ENCODE measurements at places on chromosomes 13 and 19.
A peak's percentile ranks its signal among the peaks of the same experiment; 100 is the strongest.

DNA sequence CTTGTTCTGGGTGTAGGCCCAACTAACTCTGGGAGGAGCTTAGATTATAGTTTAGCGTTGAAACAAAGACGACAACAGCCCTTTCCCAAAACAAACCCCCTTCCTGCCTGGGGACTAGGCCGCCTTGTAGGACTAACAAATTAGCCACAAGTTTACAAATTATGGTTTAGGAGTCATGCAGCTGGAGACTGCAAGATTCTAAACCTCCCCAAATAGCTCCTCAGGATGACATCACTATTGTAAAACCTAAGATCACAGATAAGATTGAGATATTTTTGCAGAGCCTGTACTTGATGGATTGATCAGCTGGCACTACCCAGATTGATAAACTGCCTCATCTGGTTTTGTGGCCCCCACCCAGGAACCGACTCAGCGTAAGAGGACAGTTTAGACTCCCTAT lies 2.3 kb upstream of the SLC25A15 start:
- DNase-seq = peak; percentile 22

DNA sequence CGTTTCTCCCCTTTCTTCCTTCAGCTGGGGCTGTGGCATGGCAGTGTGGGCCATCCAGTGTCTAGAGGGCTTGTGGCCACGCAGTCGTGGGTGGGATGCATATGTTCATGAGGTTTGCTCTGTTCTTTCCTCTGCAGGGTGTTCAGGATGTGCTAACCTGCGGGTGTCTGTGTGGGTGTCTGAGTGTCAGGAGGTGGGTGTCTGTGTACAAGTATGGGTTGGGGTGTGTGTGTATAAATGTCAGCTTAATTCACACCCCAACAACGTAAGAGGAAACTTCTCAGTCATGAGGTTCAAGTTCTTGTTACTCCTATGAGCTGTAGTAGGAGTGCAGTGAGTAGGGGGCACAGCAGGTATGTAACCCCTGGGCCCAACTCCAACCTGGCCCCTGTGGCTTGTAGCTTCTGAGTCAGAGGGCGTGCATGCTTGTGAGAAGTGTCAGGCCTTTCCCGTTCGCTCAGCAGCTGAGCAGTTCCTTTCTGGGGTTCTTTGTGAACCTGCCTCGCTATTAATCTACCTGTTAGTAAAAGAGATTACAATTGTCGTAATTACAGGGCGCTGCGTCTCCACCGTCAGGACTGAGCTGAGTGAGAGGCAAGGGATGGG lies 49.1 kb downstream of the NFIX start:
- no peak for DNase-seq

DNA sequence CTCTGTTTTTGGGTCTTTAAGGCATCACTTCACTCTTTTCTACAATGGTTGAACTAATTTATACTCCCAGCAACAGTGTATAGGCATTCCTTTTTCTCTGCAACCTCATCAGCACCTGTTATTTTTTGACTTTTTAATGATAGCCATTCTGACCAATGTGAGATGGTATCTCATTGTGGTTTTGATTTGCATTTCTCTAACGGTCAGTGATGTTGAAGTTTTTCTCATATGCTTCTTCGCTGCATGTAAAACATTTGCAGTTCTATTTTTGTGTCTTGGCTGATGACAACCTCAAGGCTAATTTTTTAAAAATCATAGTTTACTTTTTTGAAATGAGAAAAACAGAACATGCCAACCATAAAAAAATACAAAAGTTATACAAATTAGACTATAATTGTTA lies 258.2 kb upstream of the EDNRB start:
- no peak for DNase-seq

- DNase-seq = peak; percentile 74
These were observed 3.8 kb downstream of the ATP12A start for GRCh38 chr13:24683838-24684599.

DNA sequence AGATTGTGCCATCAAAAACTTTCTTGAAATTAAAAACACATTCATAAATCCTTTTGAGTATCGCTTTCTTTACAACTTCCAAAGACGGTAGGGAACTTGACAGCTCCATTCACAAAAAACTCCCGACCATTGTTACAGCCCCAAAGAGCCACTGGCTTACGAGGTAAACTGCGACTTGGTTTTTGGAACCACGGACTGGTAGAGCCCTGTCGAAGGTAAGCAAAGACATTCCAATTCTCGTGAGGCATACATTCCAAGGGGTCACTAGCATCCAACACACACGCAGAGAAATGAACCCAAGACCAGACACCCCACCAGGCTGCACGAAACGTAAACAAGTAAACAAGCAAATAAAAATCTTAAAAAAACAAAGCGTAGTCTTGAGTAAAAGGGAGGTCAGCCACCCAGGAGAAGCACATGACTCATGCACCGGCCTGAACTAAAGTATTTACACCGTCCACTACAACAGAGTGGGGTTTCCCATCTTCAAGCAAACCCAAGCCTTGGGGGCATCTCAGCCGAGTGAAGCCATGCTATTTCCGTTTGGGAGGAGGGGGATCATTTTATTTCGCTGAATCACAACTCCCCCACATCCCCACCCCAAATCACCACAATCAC lies 1.4 kb downstream of the BRD4 start:
- no peak for DNase-seq

GRCh38 chr19:41870401-41870873 lies 6.6 kb upstream of the CD79A start:
- DNase-seq = no peak

- DNase-seq = no peak
These were observed 3.8 kb downstream of the WBP4 start for GRCh38 chr13:41065078-41065477.

- no peak for DNase-seq
These were observed 533 bp downstream of the DKKL1 start for GRCh38 chr19:49364083-49364737.

DNA sequence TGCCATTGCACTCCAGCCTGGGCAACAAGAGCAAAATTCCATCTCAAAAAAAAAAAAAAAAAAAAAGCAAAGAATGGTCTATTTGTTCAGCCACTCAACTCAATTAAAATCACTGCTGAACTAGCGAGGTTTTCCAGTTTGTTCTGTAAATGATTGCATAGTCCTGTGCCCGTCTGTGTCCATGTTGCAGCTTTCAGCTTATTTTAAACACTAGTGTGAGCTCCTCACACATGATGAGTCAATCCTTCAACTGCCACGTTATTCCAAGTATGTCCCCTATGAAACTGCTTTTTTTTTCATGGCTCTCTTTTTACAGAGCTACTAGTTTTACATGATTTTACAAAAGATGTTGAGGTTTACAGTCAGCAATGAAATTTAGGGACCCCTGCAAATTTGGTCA lies 12.2 kb downstream of the SUGP2 start:
- no peak for DNase-seq

DNA sequence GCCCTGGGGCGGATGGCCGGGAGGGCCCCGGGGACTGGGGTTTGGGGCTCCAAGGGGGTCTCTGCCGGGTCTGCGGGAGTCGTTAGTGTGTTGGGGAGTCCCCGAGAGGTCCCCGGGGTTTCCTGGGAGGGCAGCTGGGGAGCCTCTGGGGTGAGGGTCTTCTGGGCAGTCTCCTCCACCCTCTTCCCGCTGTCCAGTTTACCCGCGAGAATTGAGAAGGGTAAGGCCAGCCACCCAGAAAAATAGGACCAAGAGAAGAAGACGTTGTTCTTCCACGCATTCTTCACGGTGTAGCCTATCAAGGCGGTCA lies 1.0 kb upstream of the ETFB start:
- DNase-seq = no peak

- DNase-seq = no peak
These were observed 3.8 kb upstream of the TSHZ3 start for GRCh38 chr19:31352782-31353651.

- DNase-seq = no peak
These were observed 622.8 kb downstream of the DACH1 start for GRCh38 chr13:71244161-71244560.

DNA sequence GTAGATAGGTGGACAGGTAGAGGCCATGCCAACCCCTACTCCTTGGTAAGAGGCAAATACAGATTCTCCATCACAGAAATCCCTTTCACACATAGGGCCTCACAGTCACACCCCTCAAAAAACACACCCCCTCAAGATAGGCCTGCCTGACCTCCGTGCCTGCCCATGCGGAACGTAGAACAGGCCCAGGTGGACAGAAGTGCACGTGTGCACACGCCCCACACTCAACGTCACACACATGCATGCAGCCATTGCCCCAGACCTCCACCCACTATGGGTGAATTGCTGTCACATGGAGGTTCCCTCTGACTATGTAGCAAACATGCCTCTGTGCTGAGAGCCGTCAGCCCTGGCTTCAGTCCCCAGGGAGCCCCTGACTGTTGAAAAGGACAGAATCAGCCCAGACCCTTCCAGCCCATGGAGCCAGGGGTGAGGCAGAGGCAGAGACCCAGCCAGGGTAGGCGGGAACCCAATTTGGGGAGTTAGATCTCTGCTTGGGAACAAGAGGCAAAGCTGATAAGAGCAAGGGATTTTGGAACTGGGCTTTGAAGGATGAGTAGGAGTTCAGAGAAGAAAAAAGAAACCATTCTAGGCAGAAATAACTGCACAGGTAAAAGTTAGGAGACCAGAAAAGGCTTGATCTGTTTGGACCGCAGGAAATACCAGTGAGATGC lies 3.1 kb downstream of the ANKRD24 start:
- DNase-seq = no peak

DNA sequence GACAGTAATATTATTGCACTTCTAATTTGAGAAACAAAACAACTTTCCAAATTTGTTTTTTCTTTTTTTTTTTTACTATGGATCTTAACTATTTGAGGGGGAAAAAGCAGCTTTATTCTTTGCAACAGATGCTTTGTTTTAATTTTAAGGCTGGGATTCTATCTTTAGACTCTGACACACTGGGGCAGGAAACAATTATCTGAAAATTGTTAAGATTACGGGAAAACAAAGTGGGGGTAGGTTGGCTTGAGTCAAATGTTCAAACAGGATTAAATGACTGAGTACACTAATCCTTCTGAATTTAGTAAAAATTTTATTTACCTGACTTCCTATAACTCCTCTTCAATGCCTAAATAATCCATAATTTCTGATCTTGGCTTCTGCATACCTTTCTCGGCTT lies 543.2 kb downstream of the SLITRK6 start:
- no peak for DNase-seq

GRCh38 chr19:40576151-40576584 lies 505 bp upstream of the SHKBP1 start:
- no peak for DNase-seq

DNA sequence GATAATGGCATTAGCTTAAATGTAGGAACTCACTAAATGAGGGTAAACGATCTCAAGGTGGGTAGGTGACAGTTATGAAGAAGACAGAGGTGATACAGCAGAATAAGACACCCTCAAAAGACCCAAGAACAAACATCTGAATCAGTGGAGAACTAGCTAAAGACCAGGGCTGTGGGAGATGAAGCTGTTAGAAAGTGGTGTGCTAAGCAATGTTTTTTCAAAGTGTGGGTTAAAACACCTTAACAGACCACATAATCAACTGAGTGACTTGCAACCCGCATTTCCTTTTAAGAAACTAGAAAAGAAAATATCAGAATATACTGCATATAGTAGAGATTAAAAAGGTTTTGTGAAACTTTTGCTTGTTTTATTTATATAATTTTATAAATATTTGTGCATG lies 70.0 kb downstream of the ZDHHC20 start:
- no peak for DNase-seq

GRCh38 chr19:45886427-45887199 lies 672 bp upstream of the IRF2BP1 start:
- DNase-seq = peak; percentile 95

DNA sequence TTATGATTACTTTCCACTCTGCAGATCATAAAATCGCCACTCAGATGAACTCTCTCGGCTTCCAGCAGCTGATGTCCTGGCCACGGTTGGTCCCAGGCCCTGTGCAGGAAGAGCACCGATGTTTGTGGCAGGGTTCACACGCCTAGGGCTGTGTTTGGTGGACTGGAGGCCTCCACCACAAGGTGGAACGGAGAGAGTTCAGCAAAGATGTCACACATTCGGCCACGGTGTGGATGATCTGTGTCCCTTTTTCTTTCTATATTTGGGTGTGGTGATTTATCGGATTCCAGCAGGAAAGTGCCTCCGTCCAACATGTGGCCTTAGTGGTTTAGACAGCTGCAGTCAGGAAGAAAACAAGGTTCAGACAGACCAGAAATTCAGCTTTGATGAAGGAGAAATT lies 521 bp upstream of the SHISA2 start:
- no peak for DNase-seq

DNA sequence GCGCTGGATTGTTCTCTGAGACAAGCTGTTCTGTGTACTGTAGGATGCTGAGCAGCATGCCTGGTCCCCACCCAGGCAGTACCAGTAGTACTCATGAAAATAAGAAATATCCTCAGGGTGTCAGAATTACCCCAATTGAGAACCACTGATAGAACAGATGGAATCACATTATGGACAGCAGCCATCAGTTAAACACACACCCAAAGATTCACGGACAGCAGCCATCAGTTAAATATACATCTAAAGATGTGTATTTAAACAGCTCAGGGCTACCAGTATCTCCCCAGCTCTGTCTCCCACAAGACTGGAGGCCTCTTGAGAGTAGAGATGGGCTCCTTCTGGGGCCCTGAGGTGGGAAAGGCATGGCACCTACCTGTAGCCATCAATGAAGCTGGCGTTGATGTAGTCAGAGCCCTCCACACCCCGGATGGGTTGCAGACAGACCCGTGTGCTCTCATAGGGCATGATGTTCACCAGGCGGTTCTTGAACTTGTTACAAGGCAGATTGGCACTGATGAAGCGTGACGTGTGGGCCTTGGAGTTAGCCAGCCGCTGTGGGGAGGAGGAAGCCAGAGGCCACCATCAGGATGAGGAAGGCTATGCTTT lies 129.3 kb downstream of the PTPRS start:
- DNase-seq = no peak

GRCh38 chr19:18736415-18737336 lies 53.2 kb downstream of the CRTC1 start:
- no peak for DNase-seq

- no peak for DNase-seq
These were observed 2.9 kb downstream of the C3 start for GRCh38 chr19:6717441-6717971.

- no peak for DNase-seq
These were observed 4.1 kb downstream of the KPTN start for GRCh38 chr19:47479701-47480503.

- no peak for DNase-seq
These were observed 169.9 kb downstream of the DCT start for GRCh38 chr13:94309576-94309975.
